HS-27A (cell line): ENCODE measurements at places on chromosomes 6 and 20.

- DNase-seq, result no peak
These were observed 16.3 kb downstream of the ZNF133 start for GRCh38 chr20:18304618-18305017.

DNA sequence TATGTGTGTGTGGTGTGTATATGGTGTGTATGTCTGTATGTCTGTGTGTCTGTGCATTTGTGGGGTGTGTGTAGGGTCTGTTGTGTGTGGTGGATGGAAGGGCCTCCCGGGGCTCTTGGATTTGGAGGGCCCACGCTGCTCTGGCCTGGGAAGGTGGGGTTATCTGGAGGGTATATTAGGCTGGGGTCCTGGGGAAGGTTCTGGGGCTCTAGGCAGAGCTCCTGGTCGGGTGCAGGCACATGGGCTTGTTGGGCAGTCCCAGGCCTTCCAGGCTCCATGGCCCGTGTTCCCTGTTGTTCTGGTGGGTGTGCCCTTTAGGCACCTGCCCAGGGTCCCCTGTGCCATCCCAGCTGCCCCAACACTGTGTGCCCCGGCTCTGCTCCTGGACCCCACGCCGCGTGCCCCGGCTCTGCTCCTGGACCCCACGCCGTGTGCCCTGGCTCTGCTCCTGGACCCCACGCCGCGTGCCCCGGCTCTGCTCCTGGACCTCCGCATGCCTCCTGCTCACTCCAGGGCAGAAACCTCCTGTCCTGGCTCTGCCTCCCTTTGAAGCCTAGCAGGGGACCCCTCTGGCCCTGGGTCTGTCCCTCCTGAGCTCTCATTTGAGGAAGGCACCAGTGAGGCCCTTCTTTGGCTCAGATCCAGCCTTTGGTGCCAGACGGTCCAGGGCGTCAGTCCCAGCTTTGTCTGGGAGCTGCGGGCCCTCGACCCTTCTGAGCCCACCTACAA is 10.2 kb upstream of the MYT1 start:
- DNase-seq, result no peak

DNA sequence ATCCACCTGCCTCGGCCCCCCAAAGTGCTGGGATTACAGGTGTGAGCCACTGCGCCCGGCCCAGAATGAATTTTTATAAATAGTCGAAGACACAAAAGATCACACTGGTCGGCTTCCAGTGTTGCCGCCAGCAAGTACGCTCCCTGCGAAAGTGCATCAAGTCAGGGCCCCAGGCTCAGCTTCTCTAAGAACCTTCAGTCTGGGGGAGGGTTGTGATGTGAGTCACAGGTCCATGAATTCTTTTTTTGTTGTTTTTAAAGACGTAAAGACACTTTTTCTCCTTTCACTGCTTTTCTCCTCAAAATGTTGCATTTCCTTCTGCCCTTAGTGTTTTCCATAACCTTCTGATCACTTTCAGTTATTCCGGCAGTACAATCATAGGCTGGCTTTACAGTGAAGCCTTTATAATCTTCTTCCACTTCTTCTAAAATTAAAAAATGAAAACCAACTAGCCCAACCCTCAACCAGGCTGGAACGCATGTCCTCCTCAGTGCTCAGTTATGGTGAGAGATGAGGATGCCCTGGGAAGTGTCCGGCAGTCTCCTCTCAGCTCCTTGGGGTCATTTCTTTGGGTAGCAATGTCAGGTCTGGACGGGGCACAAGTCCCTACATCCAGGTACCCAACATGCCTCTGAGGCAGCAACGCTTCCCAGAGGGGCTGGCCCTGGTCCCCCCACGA is 66.6 kb downstream of the CSE1L start:
- DNase-seq, result no peak

DNA sequence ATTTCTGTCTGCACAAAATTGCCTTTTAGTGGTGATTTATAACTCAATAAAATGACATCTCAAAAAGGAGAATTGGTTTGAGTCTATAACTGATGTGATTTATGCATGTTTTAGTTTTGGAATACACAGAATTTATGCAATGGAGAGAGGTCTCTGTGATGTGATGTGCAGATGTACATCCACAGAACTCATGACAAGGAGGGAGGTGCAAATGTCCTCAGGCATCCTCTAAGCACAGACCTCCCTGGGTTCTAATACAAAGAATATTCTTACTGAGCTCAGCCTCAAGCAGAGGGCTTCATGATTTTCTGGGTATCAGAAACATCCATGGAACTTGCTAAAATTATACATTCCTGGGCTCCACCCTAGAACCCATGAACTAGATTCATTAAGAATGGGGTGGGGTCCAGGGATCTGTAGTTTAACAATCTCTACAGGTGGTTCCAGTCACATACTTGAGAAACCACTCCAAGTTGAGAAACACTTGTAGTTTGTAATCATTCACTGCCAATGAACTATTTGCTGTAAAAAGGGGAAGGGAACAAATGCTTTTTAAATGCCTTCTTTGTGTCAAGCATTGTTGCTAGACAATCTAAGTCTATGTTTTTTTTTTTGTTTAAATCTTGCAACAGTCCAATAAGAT is 60.2 kb upstream of the NEDD9 start:
- no peak for DNase-seq

DNA sequence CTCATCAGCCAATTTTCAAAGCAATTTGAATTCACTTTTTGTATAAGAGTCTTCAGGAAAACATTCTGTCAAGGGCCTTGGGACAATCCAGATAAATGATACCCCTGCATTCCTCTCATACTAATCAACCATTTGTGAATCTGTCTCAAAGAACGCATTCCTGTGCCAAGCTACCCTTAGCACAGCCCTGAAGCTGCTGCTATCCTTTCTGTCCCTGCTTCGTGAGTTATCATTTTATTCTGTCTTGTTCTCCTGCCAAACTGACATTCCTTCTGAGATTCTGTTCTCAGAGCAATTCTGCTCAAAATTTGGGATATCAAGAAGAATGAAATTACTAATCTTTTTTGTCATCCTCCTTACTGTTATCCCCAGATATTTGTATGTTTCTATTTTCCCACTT is 213.9 kb upstream of the STXBP5 start:
- peak; percentile 76 for DNase-seq

GRCh38 chr6:143037470-143037869 is 23.2 kb upstream of the AIG1 start:
- DNase-seq, result no peak

GRCh38 chr6:109448615-109449014 is 7.0 kb downstream of the MICAL1 start:
- no peak for DNase-seq

- no peak for DNase-seq
These were observed 78.3 kb downstream of the CD109 start for GRCh38 chr6:73774311-73774774.

DNA sequence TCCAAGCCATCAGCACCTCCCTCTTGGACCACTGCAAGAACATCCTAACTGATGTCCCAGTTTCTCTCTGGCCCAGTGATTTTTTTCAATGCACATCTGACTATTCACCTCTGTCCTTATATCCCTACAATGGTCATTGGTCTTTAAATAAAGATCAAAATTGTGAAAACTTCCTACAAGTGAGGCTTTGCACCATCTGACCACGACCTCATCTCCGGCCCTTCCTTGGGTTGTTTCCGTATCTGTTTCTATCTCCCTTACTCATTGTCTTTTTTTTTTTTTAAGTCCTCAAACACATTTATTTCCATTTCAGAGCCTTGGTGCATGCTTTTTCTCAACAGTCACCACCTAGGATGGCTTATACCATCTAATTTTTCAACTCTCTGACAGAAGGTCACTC is 88.1 kb downstream of the IPCEF1 start:
- DNase-seq, result no peak

- no peak for DNase-seq
These were observed 75.4 kb downstream of the MAN1A1 start for GRCh38 chr6:119274197-119274595.

- DNase-seq, result no peak
These were observed 2.9 kb upstream of the RAB22A start for GRCh38 chr20:58306421-58307261.

DNA sequence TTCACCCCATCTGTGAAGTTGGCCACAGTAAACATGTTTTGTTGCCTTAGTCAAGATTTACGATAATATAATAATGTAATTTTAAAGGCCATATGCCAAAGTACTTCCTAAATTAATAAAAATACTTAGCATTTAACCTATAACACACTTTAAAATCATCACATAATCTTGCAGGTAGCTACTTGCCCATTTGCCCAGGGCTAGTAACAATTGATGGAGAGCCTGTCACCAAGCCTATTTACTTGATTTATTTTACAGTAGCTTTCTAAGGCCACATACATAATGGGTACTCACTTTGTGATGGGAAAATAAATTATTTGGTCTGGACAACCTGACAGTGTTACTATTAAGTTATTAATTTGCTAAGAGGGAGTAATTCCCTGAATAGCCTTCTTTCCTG is 14.5 kb downstream of the BTBD9 start:
- no peak for DNase-seq

- no peak for DNase-seq
These were observed 8.8 kb downstream of the BNIP5 start for GRCh38 chr6:36327919-36328236.

DNA sequence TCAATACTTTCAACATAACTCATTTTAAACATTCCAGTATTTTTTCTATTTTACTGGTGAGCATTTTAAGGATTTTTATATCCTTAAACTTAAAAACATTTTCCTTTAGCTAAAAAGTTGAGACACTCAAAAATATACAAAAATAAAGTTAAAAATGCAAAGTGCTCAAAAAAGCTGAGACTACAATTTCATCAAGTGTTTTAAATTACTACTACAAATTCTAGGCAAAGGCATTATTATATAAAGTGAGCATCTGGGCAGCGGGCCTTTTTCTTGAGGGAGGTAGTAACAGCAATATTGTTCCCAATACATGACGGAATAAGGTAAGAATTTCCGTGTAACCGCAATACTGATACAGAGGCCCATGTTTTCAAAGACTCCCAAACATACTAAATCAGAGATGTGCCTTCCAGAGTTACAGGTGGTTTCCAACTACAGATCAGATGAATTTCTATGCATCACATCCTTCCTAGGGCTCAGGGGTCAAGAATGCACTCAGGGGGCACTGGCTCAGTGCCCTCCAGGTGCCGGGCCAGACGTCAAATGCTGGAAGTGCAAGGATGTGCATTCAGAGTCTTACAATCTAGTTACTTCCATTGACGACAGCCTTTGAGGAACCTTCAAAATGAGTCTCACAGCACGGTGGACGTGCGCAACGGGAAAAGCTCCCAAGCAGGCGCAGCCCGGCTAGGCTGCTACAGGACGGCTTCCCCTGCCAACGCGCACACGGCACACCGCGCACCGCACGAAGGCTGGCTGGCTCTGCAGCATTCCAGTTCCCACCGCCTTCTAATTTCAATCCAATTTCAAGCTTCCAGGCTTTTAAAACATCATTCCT is 1.7 kb downstream of the PHF10 start:
- DNase-seq, result peak; percentile 40

DNA sequence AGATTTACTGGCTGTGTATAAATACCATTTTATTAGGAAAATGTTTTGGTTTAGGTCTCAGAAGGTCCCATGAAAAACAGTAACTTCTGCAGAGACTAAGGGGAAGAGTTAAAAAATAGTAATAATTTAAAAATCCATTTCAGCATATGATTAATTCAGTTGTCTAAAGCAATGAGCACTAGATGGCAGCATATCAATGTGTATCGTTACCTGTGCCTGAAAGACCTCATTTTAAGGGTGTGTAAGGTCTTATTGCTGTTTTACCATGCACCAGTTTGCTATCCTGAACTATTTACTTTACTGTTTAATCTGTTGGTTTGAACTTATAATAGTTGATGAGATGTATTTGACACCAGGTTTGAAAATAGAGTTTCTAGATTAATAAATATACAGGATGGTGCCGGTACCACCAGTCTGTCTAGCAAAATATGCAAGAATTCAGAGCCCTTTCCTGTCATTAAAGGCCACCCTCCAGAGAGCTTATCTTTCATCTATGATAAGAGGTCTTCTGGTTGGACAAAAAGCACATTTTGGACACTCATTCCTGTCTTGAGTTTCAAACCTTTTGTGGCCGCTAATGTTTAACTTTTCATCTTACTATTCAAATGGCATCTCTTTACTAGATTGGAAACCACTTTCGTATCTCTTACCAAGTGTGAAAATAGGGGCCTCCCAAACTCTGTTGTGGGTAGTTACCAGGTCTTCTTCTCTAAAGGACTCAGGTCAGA is 8.9 kb upstream of the AHI1 start:
- no peak for DNase-seq

DNA sequence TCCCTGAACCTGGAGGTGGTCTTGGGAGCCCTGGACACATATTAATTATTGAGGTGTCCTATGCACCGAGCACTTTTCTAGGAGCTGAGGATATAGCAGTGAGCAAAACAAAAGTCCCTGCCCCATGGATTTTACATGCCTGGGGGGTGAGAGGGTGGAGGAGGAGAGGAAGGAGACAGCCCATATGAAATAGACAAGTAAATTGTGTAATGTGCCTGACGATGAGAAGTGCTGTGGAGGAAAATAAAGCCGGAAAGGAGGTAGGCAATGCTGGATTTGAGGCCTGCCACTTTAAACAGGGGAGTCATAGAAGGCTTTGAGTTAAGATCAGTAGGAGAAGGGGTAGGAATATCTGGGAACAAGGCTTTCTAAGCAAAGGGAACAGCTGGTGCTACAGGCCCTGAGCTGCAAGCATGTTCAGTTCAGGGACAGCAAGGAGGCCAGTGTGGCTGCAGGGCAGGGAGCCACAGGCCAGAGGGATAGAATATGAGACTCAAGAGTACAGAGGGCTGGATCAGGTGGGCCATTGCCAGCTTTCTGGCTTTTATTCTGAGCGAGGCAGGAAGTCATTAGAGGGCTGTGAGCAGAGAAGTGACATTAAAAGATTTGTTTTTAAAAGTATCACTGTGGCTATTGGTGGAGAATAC is 19.1 kb upstream of the MYLIP start:
- DNase-seq, result no peak

DNA sequence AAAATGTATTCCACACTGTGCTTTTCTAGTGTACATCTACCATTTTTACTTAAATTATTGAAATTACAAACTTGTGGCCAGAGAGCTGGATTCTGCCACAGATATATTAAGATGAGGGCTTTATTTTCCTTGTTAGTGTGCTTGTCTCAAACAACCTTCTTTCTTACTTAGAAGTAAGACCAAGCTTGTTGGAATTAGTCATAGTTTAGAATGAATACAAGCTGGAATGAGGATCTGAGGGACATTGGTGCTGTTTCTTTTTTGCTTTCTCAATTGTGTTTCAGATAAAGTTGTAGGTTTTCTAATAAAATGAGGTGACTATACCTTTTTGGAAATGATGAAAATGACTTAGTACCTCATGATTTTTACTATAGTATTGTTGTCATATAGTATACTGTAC is 40.3 kb downstream of the UBR2 start:
- DNase-seq, result no peak
